ENCODE measurements at places on chromosomes 4 and X.

DNA sequence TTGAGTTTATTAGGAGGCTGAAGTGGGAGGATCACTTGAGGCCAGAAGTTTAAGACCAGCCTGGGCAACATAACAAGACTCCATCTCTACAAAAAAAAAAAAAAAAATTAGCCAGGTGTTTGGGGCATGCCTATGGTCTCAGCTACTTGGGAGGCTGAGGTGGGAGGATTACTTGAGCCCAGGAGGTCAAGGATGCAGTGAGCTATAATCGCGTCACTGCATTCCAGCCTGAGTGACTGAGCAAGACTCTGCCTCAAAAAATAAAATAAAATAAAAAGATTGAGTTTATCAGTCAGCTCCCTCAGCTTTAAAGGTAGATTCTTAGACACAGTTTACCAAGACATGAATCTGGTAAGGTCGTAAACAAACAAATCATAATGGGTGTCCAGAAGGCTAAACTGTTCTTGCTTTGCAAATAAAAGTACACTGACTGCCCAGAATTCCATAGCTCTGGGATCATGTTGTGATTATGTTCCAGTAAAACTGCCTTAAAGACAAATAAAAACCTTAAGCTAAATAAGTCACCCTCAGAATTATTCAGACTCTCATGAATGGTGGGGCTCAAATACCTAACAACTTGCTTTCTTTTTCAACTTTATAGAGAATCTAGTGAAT lies 18.7 kb downstream of the APOO start:
- no peak for DNase-seq

GRCh38 chrX:20361081-20361889 lies 94.6 kb upstream of the RPS6KA3 start:
- no peak for DNase-seq

- DNase-seq, result no peak
Measured at GRCh38 chr4:188195389-188195985, 56.2 kb downstream of the TRIML1 start.

GRCh38 chr4:81746773-81747172 lies 275.1 kb upstream of the RASGEF1B start:
- no peak for DNase-seq

DNA sequence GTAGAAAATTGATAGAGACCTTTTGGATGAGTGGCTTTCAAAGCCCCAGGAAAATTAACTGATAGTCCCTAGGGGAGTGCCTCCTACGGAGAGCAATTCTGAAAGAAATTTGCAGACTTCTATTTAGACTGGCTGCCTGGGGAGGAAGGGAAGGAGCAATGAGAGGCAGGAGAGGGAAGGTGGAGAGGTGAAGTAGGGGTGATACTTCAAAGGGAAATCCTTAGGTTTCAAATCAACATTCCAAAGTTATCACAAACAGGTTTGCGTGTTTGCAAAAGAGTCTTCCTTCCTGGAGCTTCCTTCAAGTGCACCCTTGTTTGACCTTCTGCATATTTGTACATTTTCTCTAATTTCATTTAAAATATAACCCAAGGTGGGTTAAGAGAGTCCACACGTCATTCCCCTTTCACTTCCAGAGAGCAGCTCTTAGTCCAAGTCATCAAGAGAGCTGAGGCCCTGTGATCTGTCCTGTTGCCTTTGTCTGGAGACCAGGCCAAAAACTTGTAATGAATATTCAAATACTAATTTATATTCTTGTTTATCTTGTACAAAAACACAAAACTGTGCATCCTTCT lies 157.8 kb downstream of the CLCN4 start:
- DNase-seq, result no peak

GRCh38 chr4:8278009-8278395 lies 8.4 kb downstream of the HTRA3 start:
- DNase-seq, result no peak

DNA sequence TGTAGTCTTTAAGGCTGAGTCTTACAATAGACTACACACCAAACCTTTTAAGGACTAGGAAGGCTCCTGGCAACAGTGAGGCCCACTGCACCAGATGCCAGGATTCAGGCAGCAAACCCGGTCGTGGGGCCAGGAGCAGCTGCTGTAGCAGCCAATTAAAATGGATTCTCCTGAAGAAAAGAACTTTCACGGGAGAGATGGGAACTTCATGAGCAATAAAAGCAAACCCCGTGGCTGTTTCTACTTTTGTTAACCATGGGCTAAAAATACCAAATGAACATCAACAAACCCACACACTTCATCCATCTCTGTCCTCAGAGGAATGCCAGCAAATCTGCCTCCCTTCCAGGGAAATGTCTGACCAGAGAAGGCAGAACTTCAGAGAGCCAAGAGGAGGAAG lies 101.4 kb downstream of the BTC start:
- DNase-seq, result no peak

DNA sequence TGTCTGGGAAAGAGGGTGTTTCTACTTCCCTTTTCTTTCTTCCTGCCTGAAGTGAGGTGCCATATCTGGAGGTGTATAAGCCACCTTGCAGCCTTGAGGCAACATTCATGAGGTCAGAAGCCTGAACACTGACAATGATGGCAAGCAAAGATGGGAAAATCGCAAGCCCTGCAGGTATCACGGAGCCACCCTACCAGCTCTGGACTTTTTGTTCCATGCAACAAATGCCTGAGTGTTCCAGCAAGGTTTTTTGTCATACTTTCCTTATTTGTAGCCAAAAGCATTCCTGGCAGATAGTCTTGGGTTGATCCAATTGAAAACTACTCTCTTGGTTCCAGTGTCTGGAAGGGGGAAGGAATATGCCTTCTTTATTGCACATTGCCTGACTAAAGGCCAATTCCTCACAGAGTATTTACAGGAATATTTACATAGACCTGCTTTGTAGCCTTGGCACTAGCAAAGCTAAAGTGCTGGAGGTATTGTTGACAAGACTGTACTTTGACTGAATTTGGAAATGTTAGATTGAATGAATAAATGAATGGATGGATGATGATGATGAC lies 14.4 kb upstream of the SOD3 start:
- no peak for DNase-seq

- DNase-seq, result no peak
Measured at GRCh38 chr4:157151711-157152110, 68.8 kb upstream of the GRIA2 start.

- no peak for DNase-seq
Measured at GRCh38 chr4:123806056-123806455, 409.5 kb downstream of the SPRY1 start.

- no peak for DNase-seq
Measured at GRCh38 chr4:113157086-113157857, 107.8 kb downstream of the ANK2 start.

DNA sequence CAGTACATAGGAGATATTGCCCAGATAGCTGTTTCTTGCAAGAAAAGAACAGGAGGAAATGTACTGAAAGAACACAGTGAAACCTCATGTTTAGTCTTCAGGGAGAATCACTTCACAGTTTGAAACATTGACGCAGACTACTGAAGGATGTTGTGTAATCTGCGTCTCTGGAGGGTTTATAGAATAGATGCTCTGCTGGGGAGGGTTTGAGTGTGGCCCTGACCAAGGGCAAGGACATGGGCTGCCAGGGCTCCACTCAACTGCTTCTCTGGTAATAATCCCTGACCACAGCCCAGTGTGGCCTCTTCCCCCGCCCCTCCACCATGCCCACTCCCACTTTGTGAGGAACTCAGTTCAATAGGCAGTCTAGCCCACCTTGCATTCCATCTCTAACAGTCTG lies 15.8 kb upstream of the ACE2 start:
- DNase-seq, result no peak

DNA sequence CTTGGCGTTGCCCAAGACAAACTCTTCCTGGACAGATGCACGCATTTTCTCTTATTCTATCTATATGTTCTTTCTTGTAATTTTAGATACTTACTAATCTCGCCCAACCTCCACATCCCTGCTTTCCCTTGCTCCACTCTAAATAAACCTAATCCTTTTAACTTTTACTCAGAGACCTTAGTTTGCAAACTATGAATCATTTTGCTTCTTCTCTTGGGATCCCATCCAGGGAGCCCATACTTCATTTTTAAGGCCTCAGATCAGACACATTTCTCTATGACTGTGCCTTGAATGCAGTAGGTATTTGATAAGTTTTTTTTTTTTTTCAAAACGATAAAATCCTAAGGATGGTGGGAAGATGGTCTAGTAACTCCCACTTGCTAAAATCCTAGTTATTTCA lies 353.8 kb upstream of the HAND2 start:
- no peak for DNase-seq

DNA sequence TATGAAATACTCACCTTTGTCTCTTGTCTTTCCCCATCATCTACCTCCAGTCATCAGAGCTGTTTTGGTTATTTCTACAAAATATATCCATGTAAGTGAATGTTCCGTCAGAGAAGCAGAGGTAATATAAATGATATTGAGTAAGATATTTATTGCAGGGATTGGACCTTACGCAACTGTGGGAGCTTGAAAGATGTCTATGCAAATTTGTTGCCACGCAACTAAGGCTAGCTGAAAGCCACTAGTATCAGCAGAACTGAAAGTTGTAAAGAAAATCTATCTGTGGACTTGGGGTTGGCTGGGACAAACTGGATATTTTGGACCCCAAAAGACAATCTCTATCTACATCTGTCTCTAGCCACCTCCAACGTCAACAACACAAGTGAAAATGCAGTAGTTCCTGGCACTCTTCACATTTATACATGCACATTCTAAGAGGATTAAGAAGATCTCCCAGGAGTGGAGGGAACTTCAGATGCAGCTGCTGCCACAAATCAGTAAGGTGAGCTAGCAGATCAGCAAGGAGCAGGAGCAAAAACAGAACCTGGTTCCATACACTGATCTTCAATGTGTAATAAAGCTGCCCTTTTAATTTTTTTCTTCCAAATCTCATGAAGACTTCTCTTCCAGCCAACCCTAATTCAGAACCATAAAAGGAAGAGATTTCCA lies 8.5 kb upstream of the CCSER1 start:
- no peak for DNase-seq

DNA sequence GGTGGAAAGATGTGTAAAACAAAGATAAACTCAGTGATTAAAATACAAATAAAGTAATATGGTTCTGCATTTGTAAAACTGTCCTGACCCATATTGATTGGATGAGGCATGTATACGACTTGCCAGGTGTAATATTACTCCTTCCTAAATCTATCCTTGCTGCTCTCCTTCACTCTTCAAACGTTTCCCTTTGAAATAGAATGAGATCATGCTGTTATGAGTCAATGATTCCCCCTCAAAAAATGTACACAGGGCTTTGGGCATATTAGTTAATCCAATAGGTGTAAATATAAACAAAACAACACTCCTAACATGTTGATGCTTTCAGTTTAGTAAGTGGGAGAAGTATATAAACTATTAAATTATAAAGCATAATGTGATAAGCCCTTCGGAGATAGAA lies 117.4 kb upstream of the GPM6A start:
- DNase-seq, result no peak

- no peak for DNase-seq
Measured at GRCh38 chr4:133046156-133046555, 102.9 kb upstream of the PCDH10 start.

DNA sequence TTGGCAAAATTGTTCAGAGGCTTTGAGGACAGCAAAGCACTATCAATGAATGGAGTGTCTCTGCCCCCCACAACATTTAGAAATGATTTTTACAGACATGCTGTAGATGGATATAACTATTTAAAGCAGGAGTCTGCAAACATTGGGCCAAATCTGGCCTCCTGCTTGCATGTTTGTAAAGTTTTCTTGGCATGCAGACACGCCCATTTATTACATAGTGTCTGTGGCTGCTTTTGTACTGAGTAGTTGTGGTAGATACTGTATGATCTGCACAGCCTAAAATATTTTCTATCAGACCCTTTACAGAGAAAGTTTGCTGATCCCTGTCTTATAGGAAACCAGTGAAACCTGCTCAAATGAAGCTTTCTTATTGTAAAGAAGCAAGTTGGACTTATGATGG lies 45.5 kb upstream of the PHEX start:
- DNase-seq, result no peak

- DNase-seq, result no peak
Measured at GRCh38 chr4:59409647-59410046, 1790.5 kb upstream of the ADGRL3 start.

- DNase-seq, result no peak
Measured at GRCh38 chr4:10117359-10118047, 904 bp upstream of the WDR1 start.

GRCh38 chr4:29310252-29310651 lies 1409.9 kb upstream of the PCDH7 start:
- DNase-seq, result no peak

GRCh38 chr4:153520801-153521329 lies 54.7 kb downstream of the TMEM131L start:
- no peak for DNase-seq

GRCh38 chr4:67327245-67328017 lies 217.9 kb downstream of the CENPC start:
- DNase-seq, result peak; percentile 6

DNA sequence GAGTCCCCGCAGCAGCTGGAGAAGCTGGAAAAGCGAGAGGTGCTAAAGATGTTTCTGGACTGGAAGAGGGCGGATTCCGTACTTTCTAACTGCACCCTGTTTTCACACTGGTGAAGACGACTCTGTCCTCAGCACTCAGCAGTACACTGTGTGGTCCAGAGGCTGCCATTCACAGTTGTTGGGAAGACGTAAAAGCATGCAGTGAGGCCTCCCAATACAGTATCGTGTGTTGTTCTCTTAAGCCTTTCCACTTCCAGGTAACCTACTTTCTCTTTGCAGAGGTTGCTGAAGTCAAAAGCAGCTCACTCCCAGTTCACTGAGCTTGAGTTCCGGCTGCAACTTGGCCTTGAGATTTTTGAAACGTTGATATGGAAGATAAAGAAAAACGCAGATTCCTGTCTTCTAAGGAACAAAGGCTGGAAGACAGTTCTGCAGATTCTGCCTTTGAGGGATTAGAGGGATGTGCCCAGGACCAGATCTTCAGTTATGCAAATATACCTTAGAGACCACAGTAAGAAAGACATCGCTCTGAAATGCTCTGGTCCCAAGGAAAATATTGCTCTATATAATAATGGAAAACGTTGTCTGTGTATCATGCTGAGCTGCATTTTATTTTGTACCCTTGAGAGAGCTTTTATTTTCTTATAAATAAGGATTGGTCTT lies 540.9 kb downstream of the TRIML1 start:
- DNase-seq, result no peak

DNA sequence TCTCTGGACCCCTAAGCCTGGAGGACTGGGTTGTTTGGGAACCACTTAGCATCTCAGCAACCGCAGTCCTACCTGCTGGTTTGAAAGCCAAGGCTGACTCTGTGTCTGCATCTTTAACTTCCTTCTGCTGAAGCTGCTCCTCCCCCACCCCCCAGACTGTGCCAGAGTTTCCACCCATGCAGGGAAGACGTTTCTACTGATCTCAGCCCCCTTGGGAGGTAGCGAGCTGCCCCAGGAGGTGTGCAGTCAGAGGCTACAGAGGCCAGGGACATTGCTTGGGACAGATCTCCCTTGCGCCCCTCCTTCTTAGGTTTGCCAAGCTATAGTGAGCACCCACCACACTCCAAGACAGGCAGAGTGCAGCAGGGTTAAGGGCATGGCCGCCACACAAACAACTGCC lies 4.7 kb upstream of the FATE1 start:
- no peak for DNase-seq

GRCh38 chr4:36394352-36394903 lies 113.0 kb downstream of the DTHD1 start:
- DNase-seq, result no peak

GRCh38 chrX:10011261-10011931 lies 44.2 kb downstream of the CLDN34 start:
- no peak for DNase-seq
